Activated T-helper 1 cell treated with Interleukin-2 at 50 U/mL for 16 hours (primary cell): ENCODE measurements at places on chromosomes 2 and 18.

GRCh38 chr2:139631966-139632365 is 851.8 kb upstream of the NXPH2 start:
- DNase-seq: no peak

GRCh38 chr2:133194362-133194655 is 374.0 kb downstream of the NCKAP5 start:
- no peak for DNase-seq

- DNase-seq: no peak
Measured at GRCh38 chr2:37916512-37917082, 8.5 kb upstream of the RMDN2 start.

GRCh38 chr2:71602581-71602980 is 149.2 kb downstream of the DYSF start:
- no peak for DNase-seq

DNA sequence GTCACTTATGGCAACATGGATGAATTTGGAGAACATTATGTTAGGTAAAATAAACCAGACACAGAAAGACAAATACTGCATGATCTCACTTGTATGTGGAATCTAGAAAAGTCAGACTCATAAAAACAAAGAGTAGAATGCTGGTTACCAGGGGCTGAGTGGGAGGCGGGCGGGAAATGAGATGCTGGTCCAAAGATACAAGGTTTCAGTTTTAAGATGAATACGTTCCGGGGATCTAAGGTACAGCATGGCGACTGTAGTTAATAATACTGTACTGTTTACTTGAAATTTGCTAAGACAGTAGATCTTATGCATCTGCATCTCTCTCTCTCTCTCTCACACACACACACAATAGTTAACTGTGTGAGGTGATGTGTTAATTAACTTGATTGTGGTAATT is 14.2 kb downstream of the FAM110C start:
- no peak for DNase-seq

DNA sequence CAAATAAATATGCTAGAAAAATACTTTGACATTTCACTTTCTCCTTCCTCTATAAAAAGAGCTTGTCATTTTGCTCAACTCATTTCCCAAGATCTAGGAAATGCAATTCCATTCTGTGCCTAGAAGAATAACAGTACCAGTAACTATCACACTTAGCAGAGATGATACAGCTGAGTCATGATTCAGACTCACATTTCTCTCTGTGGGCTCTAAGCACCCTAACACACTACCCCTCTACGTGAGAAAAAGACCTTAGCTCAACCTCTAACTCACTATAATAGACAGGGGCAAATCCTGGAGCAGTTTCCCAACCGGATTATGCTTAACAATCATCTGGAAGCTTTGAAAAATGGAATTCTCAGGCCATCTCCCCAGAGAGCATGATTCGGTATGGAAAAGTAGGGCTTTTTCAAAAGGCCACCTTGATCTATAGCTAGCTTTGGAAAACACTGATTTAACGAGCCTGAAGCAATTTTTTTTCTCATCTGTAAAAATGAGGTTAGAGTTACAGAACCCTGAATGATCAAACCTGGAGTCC is 1312.3 kb upstream of the PIK3C3 start:
- no peak for DNase-seq

DNA sequence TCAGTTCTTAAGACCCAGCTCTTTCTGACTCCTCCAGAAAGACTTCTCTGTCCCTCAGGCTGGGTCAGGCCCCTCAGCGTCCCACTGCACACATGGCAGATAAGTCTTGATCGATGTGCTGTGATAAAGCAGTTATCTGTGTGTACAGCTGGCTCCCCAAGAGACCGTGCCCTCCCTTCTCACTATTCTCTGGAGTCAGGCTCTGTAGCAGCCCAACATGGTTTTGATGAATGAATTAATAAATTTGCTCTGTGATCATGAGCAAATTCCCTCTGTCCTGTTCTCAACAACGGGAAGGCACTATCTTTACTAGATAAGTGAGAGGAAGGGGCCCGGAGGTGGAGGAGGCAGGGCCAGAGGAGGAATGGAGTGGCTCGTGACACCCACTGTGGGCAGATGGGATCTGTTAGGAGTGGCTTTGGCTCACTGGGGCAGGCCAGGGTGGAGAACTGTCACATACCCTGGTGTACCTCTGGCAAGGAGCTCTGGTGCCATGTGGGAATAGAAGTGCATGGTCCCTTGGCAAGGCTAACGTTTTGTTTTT is 48.3 kb downstream of the ZFP36L2 start:
- DNase-seq: no peak

- no peak for DNase-seq
Measured at GRCh38 chr2:39821871-39822270, 42.8 kb upstream of the THUMPD2 start.

DNA sequence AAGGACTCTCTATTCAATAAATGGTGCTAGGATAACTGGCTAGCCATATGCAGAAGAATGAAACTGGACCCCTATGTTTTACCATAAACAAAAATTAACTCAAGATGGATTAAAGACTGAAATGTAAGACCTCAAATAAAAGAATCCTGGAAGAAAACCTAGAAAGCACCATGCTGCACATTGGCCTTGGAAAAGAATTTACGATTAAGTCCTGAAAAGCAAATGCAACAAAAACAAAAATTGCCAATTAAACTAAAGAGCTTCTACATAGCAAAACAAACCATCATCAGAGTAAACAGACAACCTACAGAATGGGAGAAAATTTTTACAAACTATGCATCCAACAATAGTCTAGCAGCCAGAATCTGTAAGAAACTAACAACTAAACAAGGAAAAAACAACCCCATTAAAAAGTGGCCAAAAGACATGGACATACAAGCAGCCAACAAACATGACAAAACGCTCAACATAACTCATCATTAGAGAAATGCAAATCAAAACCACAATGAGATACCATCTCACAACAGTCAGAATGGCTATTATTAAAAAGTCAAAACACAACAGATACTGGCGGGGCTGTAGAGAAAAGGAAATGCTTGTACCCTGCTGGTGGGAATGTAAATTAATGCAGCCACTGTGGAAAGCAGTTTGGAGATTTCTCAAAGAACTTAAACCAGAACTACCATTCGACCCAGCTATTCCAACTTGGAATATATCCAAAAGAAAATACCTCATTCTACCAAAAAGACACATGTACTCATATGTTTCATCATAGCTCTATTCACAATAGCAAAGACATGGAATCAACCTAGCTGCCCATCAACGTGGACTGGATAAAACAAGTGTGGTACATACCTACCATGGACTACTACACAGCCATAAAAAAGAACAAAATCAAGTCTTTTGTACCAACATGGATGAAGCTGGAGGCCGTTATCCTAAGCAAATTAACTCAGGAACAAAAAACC is 30.6 kb downstream of the SEPTIN10 start:
- no peak for DNase-seq

- DNase-seq: no peak
Measured at GRCh38 chr2:135662088-135662487, 79.6 kb upstream of the UBXN4 start.

GRCh38 chr2:122831649-122832048 is 1076.2 kb downstream of the TSN start:
- no peak for DNase-seq

- no peak for DNase-seq
Measured at GRCh38 chr2:104863146-104863467, 9.2 kb downstream of the POU3F3 start.

- DNase-seq: no peak
Measured at GRCh38 chr18:58865701-58866065, 1.0 kb downstream of the ZNF532 start.

DNA sequence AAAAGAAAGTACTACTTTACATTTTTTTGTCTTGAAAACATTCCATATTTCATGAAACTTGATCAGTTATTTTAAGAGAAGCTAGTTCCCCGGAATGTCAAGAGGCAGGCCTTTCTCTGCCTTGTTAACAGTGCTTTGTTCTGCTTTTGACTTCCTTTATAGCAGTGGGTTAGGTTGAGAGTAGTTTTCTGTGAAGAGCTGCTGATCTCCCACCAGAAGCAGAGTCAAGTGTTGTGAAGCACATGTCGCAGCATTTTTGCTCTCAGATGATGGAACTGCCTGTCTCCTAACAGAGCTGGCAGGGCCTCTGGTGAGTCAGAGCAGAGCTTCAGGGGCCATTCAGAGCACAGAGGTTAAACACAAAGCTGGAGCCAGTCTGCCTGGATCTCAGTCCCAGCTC is 871.8 kb downstream of the SLC4A3 start:
- no peak for DNase-seq

DNA sequence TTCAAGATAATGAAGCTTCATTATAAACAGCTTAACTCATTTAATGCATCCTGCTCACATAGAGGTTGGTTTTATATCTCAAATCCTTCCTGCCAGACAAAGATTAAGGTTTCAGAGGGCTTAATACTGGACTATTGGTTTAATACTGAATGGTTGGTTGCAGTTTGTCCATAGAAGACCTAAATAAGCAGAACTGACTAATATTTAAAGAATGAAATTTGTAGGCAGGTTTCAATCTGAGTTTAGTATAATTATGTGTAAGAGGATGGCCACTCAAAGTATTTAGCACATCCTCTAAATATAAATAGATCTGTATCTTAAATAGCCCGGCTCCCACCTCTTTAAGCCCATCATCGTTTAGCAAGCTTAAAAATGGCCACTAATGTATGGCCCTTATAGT is 92.5 kb downstream of the EPB41L5 start:
- DNase-seq: no peak

- DNase-seq: no peak
Measured at GRCh38 chr2:184004948-184005672, 593.2 kb upstream of the ZNF804A start.

DNA sequence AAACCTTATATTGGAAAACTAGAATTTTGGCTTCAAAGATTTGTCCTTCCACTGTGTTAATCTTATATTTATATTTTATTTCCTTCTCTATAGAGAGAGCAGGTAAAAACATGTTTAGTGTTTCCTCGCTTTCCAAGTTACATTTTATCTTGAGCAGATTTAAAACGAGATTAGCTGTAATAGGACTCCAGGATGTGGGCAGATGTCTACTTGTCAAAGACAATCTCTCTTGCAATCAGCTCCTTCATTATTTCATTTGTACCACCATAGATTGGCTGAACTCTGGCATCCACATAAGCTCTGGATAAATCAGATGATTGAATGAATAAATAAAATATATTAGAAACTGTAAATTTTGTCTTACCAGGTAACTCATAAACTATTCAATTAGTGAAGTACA is 17.5 kb upstream of the KANSL1L start:
- DNase-seq: no peak

- no peak for DNase-seq
Measured at GRCh38 chr18:58413667-58414628, 214.9 kb downstream of the ALPK2 start.

GRCh38 chr2:98300141-98300874 is 45.9 kb upstream of the CNGA3 start:
- DNase-seq: no peak

DNA sequence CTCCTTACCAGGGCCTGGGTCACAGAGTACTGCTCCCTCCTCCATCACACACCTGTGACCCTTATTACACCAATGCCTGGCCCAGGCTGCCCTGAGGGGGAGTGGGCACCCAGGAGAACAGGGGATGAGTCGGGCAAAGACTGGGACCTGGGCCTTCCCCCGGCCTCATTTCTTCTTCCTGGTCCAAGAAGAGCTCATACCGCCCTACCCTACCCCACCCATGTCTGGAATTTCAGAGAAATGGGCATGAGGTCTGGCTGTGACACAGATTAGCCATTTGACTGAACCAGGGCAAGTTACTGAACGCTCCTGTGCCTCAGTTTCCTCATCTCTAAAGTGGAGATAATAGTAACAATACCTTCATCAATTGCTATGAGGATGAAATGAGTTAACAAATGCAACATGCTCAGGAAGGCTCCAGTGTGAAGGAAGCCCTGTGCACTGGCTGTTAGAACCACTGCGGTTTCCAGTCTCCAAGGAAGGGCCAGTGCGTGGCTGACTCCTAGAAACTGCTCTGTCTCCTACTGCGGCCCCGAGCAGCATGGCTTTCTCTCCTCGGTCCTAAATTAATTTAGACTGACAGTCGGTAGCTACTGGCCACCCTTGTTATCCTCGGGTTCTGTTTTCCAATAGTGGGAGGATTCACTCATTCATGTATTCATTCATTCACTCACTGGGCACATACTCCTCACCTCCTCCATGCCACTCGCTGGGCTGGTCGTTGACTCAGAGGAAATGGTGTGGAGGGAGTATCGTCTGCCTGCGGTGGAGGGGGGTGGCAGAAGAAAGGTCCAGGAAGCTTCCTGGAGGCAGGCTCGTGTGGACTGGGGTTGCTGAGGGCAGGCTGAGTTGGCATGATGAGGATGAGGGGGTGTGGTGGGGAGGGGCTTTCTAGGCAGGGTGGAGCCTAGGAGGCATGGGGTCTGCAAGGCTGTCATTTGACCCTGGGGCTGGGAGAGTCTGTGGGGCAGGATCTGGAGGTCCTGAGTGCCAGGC is 175.6 kb downstream of the GLI2 start:
- DNase-seq: no peak

DNA sequence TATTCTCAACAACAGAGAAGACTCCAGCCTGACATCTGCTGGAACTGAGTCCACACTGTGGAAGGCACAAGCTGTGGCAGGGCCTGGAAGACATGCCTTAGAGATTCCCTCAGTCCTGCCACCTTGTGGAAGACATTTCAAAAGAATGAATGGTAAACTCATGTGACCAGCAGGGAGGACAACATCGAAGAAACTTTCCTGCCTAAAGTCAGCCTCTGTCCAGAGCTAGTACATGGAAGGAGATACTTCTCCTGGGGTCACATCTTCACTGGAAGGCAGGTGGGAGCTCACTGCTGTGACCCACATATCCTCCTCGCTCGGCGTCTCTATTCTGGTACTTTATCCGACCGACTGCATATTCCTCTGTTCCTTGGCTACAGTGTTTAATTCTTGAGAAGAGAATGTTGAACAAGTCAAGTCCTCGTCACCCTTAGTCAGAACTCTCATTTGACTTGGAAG is 59.5 kb downstream of the PUM2 start:
- DNase-seq: no peak

DNA sequence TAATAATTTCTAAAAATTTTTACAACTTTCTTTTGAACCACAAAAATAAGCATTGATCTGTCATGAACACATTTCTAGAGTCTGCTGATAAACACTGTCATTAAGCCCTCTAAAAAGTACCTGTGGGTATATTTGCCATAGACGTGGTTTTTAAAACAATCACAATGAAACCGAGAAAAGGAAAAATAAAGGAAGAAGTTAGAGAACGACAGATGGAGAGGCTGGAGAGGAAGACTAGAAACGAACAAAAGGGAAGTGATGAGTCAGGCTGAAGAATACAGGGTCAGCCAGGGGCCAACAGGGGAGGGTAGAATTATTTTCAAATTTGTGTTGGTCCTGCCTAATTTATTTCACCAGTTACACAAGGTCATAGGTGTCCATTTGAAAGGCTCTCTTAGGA is 62.0 kb downstream of the MYL12B start:
- DNase-seq: no peak

- DNase-seq: no peak
Measured at GRCh38 chr2:125169764-125170146, 1144.7 kb downstream of the CNTNAP5 start.

DNA sequence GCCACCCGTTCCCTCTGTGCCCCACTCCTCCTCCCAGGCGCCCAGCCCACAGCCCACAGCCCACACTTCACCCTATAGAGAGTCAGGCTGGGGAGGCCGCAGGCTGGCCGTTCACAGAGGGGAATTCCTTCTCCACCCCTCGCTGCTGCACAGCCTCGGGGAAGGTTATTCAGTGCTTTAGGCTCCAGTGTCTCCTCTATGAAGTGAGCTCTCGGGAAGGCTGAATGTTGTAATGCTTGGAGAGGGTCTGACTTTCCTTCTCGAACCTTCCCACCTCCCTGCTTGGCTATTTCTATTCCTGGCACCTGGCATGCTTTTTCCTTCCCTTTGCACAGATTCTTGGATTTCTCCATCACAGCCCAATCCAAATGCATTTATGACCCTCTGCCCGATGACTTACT is 62.5 kb upstream of the SMAD7 start:
- no peak for DNase-seq

- DNase-seq: no peak
Measured at GRCh38 chr2:27965841-27966240, 75.3 kb downstream of the BABAM2 start.
